ENCODE measurements at places on chromosomes 7 and 10.

DNA sequence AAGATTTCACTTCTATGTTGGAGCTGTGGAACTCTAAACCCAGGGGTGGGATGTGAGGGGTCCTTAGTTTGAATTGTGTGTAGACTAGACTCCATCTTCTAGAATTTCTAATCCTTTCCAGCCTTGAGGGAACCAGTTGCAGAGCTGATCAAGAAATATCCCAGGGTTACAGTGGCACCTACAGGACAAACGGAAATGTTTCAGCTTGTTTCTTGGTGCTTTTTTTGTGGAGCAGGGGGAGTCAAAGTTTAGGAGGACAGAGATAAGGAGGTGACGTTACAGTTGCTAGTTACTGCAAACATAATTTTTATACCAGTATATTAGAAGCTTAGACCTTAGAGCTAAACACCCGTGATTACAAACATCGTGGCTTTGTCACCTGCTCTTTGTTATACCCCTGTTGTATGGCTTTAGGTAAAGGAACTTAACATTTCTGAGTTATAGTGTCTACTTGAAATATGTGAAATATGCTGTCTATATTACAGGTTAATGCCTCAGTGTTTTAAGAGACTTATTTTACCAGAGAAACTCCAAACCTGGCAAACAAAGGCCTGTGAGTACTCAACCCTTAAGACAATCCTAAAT is 84.5 kb upstream of the DYNC1I1 start:
- peak; percentile 48 for DNase-seq

DNA sequence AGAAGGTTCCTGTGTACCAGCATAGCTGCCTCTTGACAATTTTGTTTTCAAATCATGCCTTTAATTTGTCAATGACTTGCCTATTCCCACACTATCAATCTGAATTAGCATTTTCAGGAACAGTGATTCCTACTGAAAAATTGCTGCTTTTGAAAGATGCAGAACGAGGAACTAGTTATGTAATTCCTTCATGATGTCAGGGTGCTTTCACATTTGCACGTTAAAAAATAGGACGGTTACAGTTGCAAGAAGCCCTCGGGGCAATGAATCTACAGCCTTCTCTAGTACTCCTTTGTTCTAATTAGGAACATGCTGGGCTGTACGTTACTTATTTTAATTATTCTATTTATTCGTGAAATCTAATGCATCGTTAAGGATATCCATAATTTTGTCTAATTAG is 253.9 kb downstream of the OTUD1 start:
- no peak for DNase-seq

- DNase-seq: no peak
Observed at GRCh38 chr7:144653449-144653848, 182.4 kb downstream of the TPK1 start.

DNA sequence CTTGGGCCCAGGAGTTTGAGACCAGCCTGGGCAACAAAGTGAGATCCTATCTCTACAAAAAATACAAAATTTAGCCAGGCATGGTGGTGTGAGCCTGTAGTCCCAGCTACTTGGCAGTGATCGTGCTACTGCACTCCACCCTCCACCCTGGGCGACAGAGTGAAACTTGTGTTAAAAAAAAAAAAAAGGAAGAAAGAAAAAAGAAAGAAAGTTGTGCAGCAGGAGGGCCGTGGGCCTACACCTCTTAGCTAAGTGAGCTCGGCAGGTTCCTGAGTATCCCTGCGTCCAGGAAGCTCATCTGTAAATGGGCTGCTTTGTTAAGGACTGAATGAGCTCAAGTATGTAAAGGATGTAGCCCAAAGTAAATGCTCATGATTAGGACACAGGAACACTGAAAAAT is 155.0 kb downstream of the RNF216 start:
- DNase-seq: no peak

- DNase-seq: no peak
Observed at GRCh38 chr7:96484091-96484490, 162.2 kb upstream of the SLC25A13 start.

Measured in HCT116 (cell line).